Activated CD4-positive, alpha-beta T cell treated with anti-CD3 and anti-CD28 coated beads, Interleukin-2, amount 10 ng/mL, durations not matched to agents 24 days and 14 days (primary cell): ENCODE measurements at places on chromosomes 5 and 9.

DNA sequence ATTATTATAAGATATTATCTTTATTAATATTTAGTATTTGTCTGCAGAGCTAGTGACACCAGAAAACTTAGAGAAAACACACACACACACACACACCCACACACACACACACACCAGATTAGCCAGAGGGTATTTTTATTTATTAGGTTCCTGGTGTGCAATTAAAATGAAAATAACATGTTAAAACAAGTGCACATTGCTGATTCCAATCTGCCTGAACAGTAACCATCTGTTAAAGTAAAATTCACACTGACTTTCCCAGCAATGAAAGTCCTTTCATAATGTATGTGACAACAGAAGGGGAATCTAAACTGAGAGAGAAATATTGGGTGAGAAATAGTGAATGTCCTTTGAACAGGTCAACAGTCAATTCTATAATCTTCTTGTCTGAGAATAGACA lies 2323.5 kb upstream of the ACO1 start:
- DNase-seq: no peak

GRCh38 chr5:158747816-158748432 lies 351.8 kb downstream of the EBF1 start:
- DNase-seq: no peak

DNA sequence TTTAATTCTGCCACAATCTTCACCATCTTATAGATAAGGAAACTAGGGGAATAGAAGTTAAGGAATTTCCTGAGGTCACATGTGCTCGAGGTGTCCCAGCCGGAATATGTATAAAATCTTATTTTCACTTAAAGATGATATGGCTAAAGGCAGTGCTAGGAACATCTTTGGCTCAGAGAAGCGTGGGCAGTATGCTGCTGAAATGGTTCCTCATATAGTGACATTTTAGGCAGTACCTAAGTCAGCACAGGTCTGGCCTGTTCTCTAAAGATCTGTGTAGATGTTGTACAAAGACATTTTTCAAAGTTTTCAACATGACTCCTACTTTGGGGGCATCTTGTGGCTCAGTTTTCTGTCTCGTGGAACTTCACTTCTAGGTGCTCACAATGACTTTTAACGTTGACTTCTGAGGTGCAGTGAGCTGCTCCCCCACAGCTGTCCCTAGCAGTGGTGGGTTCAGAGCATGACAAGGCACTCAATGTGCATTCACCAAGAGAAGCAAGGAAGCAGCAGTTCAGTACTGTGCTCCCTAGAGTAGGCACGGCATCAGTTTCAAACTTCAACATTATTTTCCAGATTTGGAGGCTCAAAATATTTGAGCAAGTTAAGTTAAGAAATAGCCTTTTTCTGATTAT lies 40.3 kb downstream of the TNFAIP8 start:
- no peak for DNase-seq

- DNase-seq: peak; percentile 93
These were observed 5.0 kb upstream of the RNF44 start for GRCh38 chr5:176542135-176542595.

GRCh38 chr5:54108136-54108535 lies 202.2 kb downstream of the ARL15 start:
- DNase-seq: no peak

DNA sequence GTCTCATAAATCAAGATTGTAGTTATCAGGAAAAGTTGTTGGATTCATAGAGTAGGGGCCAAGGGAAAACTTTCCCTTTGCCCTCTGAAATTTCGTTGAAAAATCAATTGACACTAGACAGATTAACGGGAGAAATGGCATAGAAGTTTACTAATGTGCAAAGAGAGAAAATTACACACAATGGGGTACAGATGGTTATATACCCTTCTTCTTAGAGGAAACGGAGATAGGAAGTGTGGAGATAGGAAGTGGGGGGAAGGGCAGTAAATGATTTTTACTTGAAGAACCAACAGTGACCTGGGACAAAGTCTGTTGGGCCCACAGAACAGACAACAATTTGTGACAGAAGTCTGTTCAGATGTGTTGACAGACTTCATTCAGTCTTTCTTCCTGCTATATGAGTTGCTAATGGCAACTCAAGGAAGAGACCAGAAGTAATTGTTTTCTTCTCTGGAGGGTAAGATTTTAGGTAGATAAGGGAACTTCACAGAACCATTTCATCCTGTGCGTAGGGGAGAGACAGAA lies 177.9 kb downstream of the C9orf152 start:
- DNase-seq: no peak

DNA sequence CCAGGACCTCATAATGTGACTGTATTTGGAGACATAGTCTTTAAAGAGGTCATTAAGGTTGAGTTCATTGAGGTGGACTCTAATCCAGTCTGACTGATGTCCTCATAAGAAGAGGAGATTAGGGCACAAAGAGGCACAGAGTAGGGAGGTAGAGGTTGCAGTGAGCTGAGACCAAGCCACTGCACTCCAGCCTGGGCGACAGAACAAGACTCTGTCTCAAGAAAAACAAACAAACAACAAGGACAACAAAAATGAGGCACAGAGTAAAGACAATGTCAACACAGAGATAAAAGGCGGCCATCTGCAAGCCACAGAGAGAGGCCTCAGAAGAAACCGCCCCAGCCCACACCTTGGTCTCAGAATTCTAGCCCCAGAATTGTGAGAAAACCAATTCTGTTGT lies 17.0 kb upstream of the TDRD7 start:
- no peak for DNase-seq

- no peak for DNase-seq
These were observed 432.9 kb downstream of the TLE4 start for GRCh38 chr9:80004714-80005113.

DNA sequence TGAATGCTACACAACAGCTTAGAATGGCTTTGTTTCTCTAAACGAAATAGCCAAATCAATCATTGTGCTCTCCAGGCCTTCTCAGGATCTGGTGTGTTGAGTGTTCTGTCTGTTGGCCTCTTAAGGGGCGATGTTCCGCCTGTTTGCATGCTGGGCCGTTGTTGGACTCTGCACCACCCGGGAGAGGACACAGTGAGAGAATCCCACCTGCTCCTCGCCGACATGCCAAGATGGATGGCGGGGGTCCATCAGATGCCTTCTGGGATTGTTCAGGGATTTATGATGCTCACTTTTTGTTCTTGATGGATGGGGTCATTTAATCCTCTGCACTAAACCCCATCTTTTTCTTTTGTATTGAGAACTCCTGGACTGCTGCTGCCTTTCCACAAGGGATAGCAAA lies 159.9 kb downstream of the NTRK2 start:
- no peak for DNase-seq

- no peak for DNase-seq
These were observed 151.1 kb upstream of the APC start for GRCh38 chr5:112586596-112587062.

DNA sequence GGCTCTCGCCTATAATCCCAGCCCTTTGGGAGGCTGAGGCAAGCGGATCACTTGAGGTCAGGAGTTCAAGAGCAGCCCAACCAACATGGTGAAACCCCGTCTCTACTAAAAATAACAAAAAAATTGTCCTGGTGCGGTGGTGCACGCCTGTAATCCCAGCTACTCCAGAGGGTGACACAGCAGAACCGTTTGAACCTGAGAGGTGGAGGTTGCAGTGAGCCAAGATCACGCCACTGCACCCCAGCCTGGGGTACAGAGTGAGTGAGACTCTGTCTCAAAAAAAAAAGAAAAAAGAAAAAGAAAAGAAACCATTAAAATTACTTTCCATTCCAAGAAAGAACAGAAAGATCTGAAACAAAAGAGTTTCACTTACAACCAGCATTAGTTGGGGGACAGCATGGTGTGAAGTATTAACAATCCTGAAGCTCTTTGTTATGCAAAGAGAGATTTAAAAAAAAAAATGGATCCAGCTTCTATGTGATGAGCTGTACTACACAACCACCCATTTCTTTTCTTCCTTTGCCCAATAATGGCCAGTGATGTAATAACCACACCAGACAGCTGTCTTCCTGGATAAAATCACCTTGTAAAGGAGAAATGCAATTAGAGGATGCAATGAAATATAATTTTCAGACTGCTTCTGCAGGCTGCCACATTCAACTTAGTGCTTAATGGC lies 76.9 kb downstream of the MED27 start:
- DNase-seq: no peak

DNA sequence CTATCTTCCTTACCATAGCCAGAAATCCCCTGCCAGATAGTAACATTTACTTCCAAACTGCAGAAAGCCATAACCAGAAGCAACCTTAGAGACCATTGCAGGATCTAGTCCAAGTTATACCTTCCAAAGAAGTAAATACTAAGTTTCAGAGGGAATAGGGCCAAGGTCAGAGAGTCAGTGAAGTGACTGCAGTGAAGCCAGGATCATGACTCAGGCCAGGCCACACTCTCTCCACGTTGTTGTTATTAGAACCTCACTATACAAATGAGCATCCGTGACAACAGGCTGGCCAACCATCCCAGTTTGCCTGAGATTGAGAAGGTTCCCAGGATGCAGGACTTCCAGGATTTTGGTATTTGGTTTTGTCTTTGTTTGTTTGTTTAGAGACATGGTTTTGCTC lies 11.3 kb downstream of the ERAP1 start:
- no peak for DNase-seq

DNA sequence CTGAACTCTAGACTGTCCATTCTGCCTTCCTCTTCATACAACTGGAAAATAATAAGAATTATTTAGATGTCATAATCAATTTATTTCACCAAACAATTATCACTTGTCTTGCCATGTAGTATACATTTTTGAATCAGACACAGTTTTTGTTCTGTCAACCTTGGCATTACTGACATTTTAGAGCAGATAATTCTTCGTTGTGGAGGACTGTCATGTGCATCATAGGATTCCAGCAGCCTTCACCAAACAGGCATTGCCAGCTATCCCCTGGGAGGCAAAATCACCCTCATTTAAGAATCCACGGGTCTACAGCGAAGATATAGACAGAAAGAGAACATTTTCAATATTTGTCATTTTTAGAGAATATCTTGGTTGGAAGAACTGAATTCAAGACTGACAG lies 293.9 kb downstream of the KDM4C start:
- no peak for DNase-seq

DNA sequence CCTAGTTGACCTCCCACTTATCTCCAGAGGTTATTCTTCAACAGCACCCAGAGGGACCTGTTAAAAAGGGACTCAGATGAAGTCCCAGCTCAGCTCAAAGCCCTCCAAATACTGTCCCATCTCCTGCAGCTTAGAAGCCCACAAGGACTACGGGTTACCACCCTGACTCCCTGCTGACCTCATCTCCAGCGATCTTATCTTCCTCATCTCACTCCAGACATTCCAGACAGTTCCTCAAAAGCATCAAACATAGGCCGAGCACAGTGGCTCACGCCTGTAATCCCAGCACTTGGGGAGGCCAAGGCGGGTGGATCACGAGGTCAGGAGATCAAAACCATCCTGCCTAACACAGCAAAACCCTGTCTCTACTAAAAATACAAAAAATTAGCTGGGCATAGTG lies 263.8 kb upstream of the TLE4 start:
- no peak for DNase-seq

DNA sequence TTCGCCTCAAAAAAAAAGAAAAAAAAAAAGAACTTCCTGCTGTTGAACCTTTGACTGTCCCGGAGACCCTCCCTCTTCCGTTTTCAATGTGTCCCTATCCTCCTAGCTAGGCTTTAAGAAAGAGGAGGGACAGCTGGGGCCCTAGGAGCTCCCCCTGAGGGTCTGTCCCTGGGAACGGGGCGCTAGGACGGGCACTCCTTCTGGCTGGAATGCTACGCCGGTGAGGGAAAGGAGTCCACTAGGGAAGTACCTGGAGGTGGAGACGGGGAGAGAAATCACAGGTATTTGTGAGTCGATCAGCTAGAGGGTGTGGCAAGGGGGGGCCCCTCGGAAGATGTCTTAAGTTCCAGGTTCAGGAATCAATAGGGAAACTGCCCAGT lies 4.6 kb downstream of the SIT1 start:
- DNase-seq: no peak

DNA sequence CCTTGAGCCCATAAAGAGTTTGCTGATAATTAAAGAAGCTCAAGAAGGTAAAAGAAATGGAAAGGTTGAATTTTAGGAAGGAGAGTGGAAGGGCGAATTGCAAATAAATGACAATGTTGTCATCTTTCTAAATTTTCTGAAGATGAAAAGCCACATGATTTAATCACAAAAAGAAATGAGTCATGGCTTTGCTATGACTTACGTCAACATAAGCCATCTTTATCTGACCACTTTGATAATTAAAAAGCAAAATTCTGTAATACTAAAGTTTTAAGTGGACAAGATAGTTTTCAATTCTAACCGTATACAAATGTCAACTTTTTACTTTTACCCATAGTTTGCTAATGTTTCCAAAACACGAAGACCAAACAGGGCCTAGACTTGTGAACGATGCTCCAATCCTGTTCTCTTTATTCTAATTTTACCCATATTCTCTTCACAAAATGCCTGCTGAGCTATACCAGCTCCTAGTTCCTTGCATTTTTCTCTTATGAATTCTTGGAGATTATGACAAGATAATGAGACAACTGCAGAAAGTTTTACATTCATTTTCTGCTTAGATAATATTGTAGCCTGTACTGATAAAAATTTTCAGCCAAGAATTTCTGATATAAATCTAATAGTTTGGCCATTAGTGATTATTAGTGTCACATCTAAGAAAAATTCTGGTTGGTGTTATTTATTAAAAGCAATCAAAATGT lies 21.8 kb upstream of the PRUNE2 start:
- DNase-seq: no peak

- no peak for DNase-seq
These were observed 49.0 kb downstream of the ERGIC1 start for GRCh38 chr5:172883066-172883465.

- no peak for DNase-seq
These were observed 93.5 kb upstream of the EGFLAM start for GRCh38 chr5:38164776-38165399.

GRCh38 chr5:113748403-113748802 lies 234.9 kb downstream of the YTHDC2 start:
- DNase-seq: no peak
